ENCODE measurements at places on chromosomes 3 and 15.

GRCh38 chr3:188664795-188665194 is 507.0 kb upstream of the TPRG1 start:
- DNase-seq, result no peak

GRCh38 chr3:129039271-129040038 is 21.1 kb upstream of the GP9 start:
- no peak for DNase-seq

DNA sequence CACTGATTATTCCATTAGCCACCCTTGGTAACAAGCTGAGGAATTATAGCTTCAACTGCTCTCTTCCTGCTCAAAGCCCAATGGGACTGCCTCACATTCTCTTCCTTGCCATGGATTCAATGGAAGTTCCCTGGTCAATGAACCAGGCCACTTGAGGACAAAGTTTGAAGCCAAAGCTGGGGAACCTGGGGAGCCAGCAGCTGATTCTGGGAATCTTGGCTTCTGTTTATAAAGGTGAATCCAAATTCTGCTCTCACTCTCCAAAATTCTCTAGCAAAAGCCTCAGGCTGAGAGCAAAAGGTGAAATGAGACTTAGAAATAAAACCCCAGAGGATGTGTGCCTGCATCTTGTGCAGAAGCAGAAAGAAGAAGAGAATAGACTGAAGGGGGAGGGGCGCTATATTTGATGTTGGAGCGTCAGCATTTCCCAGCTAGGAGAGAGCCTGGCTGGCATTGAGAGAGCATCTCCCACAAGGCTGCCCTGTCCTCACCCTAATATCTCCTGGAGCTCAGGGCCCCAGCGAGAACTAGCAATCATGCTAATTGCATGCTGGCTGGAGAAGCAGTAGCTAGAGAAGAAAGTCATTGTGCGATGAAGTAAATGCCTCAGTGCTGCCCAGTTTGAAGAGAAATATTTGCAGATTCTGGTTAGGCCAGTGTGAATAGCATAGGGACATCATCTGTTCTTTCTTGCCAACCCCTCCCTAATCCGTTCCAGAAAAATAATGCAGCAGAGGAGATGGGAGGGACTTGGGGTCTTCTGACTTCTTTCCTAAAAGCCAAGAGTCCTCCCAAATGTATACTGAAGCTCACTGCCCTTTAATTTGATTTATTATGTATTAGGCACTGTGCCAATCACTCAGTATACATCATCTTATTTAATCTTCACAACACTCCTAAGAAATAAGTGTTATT is 34.9 kb upstream of the GAP43 start:
- no peak for DNase-seq

GRCh38 chr15:67042551-67043142 is 22.8 kb upstream of the SMAD3 start:
- DNase-seq, result no peak

- no peak for DNase-seq
These were observed 33.4 kb downstream of the CCDC33 start for GRCh38 chr15:74269362-74270035.

DNA sequence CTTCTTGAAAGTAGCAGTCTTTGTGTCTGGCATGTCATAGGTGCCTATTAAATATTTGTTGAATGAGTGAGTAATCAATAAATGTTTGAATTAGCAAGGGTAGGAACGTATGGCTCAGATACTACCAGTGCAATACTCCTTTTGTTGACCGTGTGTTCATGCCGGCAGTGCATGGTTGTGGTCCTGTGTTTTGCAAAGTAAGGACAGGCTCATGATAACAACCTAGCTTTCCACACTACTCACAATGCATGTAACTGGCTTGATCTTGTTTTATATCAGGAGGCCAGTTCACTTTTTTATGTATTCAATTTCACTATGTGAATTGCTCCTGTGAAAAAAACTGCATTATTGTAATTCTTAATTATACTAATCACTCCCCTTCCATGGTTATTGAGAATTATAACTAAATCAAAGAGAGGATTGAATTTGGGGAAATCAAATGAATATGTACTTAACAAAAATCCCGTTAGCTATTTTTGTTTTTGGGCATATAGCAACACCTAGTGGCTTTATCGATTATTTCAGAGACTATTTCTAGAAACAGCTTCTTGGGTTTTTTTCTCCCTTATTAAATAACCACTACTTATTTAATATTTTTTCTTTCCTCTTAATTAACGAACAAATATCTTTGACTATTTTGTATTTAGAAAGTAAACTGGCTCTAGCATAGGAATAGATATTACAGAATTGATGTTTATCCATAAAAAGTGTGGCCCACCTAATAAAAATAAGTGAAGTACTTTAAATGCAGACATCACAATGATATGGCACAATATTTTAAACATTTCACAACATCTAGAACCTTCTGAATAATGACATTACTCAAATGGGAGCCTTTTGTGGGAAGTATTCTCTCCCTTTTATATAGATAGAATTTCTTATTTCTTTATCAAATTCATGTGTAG is 218.5 kb downstream of the BBX start:
- no peak for DNase-seq

GRCh38 chr3:127762787-127763105 is 59.6 kb downstream of the MGLL start:
- DNase-seq, result no peak

GRCh38 chr15:38253351-38253781 is 730 bp downstream of the SPRED1 start:
- no peak for DNase-seq

- no peak for DNase-seq
These were observed 622.5 kb downstream of the TBL1XR1 start for GRCh38 chr3:176574786-176575185.

GRCh38 chr3:59968513-59969045 is 918.8 kb upstream of the CFAP20DC start:
- peak; percentile 12 for DNase-seq

DNA sequence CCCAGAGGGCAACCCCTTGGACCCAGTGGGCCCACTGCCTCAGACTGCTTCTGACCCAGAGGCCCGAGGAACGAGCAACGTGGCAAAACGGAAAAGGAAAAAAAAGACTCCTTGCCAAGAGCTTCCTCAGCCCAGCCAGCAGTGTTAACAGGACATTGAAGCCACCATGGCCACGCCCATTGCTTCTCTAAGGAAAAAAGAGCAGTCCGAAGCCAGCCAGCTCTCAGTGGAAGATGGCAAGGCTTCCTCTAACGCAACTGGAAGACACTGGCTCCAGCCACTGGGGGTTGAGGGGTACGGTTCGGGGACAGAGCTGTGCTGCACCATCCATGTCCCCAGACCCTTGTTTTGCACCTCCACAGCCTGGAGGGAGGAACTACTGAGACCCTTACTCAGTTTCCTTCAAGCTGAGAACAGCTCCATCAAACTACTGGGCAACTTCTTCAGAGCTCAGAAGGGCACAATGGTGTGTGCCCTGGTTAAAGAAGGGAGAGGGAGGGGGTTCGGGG is 10.7 kb downstream of the BMF start:
- no peak for DNase-seq

- no peak for DNase-seq
These were observed 1.5 kb upstream of the SMAD3 start for GRCh38 chr15:67063689-67064606.

DNA sequence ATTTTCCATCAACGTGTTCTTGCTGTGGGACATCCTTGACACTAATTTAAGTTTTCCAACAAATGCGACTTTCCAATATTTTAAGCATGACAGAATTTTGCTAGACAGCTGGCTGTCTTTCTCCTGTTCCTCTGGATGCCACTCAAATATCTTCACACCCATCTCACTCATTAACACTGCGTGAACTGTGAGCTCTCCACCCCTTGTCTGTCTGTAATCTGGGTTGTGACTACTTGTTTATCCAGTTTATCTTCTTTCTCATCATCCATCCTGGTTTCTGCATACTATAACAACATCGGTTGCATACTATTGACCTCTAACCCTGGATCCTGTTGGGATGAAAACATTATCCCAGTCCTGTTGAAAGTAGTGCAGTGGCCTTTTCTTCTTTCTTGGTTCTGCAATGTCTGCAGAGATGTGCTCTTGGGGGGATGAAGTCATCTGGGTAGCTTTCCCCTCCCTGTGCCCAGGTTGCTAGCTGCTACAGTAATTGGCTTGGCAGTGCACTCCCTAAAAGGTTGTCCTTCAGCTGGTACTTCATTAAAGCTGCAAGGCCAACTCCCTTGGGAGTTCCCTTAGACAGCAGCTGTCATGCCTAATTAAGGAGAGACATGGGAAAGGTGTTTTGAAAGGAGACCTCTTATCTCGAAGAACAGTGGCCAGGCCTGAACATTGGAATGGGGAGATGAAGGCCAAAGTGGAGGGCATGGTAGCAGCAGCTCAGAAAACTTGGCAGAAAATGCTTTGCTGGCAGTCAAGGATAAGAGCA is 24.7 kb downstream of the KAT2B start:
- DNase-seq, result no peak

DNA sequence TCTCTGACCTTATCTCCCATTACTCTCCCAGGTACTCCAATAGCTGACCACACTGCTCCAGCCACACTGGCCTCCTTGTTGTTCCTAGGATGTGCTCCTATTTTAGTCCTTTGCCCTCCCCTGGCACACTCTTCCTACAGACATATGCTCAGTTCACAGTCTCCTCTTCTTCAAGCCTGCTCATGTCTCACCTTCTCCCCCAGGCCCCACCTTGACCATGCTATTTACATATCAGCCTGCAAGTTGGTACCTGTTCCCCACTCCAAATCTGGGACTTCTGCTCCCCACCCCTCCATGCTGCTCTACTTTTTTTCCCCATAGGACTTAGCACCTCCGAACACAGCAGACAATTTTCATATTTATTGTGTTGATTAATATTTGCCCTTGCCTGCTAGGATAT is 84.9 kb upstream of the BCL6 start:
- DNase-seq, result no peak

GRCh38 chr3:48698891-48699290 is 13.2 kb upstream of the NCKIPSD start:
- DNase-seq, result no peak

GRCh38 chr3:162678941-162679340 is 1182.3 kb downstream of the OTOL1 start:
- no peak for DNase-seq

GRCh38 chr3:56826831-56827722 is 25.3 kb upstream of the ARHGEF3 start:
- DNase-seq, result no peak

DNA sequence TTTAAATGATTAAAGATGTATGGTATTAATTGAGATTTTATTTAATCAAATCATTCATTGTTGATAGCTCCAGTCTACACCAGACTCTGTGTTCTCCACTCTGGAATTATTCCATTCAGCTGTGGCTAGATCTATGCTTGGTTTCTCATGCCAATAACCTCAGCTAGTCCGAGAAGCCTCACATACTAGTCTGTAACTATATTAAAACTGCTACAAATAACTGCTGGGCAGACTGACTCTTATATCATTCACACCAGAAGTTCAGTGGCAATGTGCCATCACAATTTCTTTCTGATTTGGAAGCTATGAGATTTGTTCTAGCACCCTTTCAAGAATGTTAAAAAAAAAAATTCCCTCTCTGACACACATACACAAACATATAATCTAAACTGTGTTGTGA is 947.3 kb downstream of the ROBO1 start:
- DNase-seq, result no peak

- DNase-seq, result peak; percentile 37
These were observed 3.5 kb downstream of the TBL1XR1 start for GRCh38 chr3:177193688-177194268.

DNA sequence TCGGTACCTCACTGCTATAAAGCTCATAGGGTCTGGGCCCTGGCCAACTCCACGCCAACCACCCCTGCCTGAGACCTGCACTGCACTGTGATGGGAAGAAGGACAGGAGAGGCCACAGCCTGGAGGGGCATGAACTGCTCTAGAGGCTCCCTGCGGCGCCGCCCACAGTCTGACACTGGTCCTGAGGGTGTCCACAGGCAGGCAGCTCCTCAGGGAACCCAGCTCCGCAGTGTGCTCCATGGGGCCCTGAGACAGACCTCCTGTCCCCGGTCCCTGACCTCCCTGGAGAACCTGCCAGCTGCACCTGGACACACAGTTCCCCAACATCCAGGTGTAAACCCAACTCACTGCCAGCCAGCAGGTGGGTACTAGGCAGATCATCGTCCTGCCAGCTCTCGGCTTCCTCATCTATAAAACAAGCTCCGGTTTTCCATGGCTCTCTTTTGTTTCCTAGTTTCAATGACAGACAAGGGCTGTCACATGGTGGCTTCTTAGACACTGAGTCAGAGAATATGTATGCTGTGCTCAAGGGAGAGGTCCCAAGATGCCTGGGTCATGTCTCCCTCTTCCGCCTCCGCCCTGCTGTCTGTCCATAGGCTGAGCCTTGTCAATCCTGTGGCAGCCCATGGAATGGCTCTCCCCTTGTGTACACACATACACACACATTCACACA is 5.1 kb upstream of the HAPLN3 start:
- no peak for DNase-seq

DNA sequence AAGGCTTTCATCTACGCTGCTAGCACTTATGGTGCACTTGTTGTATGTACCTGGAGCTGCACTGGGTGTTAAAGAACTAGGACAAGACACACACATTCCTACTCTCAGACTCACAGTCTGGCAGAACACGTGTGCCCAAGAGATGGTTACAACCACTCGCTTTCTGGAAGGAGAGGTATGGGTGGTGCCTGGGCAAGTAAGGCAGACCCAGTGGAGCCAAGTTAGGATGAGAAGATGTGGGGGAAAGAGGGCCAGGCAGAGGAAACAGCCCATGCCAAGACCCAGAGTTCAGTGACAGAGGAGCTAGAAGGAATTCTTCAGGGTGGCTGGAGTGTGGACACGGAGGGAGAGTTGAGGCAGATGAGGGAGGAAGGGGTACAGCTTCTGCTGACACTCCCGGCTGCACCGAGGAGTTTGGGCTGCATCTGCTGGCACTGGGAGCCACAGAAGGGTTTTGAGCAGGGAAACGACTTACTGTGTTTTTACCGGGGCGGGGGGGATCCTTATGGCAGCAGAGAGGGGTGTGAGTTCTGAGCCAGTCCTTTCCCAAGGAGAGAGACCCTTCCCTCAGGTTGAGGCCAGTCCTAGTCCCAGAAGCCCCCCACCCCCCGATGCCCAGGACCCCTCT is 59.0 kb downstream of the GRIP2 start:
- no peak for DNase-seq

- no peak for DNase-seq
These were observed 56.6 kb upstream of the PRTG start for GRCh38 chr15:55799291-55800212.

DNA sequence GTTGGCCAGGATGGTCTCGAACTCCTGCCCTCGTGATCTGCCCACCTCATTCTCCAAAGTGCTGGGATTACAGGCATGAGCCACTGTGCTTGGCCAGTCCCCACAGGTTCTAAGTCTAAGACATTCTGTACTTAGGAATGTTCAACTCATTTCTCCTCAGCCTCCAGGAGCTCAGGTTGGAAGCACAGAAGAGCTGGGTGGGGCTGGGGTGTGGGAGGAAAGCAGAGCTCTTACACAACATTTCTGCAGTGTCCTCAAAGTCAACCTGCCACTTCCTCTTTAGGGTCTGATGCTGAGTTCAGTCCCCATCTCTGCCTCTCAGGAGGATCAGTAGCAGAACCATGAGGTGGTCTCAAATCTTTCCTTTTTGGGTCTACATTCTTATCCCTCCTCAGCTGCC is 75.5 kb downstream of the MRPL46 start:
- DNase-seq, result no peak

DNA sequence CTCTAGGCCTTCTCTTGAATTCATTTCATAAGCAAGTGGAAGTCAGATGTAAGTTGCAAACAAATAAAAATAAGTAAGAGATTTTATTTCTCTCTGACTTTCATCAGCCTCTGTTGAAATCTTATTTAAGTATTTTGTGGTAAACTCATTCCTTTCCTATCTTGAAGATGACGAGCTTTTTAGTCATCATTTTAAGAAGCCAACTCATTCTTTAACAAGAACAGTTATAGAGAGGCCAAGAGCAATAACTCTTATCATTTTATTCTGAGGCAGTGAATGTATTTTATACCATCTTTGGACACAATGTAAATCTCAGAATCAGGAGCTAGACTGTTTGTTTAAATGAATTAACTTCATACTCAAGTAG is 147.5 kb upstream of the MBNL1 start:
- DNase-seq, result no peak

Measured in C1 segment of cervical spinal cord (tissue), 14 donors.